Left lung (tissue), 14 donors: ENCODE measurements at places on chromosomes 11 and 22.

DNA sequence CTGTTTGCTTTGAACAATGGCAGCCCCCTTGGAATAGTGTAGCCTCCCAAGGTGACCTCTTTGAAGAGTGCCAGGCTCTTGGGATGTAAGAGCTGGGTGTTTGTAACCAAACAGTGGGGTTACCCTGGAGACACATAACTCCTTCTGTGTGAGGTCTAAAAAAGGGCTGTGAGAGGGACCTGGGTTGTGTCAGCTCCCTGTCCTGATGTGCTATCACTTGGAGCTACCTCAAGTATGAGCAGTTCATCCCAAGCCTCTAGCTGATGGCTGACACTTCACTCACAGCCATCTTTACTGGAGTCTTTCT lies 40.2 kb downstream of the TSPAN18 start:
- DNase-seq, result no peak

DNA sequence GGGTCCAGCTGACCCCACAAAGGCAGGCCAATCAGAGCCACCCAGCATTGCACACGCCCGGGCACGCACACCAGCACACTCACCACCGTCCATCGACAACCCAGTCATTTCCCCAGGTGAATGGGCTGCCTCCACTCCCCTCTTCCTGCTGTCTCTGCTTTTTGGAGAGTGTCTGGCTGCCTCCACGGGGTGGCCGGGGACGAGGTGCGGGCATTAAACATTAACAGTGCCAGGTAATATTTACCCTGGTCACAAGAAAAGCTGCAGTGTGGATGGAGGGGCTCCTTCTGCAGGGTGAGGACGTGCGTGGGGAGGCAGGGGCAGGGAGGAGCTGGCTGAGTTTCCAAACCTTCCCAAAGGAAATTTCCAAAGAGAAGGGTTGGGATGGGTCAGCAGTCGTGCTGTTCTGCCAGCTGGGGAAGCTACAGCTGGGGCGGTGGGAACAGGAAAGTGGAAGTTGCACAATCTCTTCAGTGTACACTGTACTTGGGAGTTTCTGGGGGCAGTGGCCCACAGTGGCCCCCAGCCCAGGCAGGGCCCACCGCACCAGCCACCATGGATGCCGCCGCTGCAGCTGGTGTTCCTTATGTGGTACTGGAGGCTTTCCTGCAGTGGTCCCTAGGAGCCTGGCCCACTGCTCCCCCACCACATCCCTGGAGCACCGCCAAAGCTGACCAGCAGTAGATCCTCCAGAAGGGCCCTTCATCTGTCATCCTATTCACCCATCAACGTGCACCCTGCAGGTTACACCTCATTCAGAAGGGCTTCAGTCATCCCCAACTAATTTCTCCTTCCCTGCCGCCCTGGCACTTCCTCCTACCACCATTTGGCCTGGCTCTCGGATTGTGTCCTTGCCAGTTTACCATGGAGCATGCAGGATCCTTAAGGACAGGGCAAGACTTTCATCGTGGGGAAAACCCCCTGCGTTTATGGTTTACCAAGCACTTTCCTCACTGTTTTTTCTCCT lies at the start of gene FXYD2:
FXYD2 (minus strand) TSS at position 174 of the 967 bp plus-strand sequence; CDS start at position 108, 66 bp downstream.
- DNase-seq, result peak; percentile 56

DNA sequence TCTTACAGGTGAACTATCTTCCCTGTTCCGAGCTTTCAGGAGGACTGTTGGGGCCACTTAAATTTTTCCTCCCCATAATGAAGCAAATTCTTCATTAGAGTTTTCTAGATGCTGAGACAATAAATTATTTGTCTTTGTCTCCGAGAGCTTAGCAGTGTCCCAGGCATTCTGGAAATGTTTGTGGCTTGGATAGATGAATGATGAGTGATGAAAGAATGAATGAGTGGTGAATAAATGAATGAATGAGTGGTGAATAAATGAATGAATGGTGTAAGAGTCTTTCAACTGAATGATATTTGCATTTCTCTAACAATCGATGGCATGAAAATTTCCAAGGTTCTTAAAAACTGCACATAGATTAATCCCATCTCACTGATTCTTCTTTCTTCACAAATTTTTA lies 52.8 kb downstream of the AHNAK start:
- no peak for DNase-seq

- no peak for DNase-seq
Measured at GRCh38 chr11:720642-721246, 14.7 kb downstream of the EPS8L2 start.

- DNase-seq, result no peak
Measured at GRCh38 chr22:40519284-40519947, 117.1 kb downstream of the MRTFA start.

DNA sequence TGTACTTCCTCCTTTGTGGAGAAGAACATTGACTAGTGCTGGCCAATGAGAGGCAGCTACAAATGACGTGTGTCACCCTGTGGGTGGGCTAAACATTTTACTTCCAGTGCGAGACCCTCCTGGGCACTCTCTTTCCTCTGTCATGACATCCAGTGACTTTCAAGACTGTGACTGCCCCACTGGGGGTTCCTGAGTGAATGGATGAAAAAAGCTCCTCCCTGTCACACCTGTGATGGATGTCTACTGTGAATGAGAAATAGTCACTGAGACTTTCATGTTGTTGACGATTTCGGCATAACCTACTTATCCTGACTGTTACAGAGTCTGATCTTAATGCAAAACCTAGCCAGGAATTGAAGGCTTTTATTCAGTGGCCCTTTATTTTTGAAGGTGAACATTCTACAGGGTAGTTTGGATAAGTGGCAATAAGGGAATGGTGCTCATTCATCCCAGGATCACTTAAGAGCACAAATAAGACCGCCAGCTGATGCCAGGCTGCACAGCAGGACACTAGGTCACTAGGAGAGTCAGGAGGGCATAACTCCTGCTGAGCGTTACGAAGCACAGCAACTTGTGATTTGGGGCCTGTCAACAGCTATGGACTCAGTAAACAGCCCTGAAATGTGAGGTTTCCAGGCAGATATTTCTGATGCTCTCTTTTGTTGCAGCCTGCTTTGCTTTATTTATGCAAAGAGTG lies 636.6 kb downstream of the NTM start:
- no peak for DNase-seq

DNA sequence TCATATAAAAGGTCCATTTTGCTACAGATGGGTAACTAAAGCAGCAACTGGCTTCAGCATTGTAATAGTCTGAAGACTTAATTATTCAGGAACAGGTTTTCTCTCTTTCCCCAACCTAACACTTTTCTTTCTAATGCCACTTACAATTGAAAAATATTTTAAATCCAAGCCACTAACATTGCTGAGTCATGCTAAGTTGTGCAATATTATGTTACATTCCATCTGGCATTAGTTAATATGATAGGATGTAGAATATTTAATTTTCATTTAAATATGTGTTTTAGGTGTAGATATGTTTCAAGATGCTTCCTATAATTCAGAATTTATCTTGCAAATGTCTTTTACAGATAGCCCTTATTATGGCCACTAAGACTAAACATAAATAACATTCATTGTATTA lies 98.6 kb downstream of the KIF18A start:
- DNase-seq, result peak; percentile 13

DNA sequence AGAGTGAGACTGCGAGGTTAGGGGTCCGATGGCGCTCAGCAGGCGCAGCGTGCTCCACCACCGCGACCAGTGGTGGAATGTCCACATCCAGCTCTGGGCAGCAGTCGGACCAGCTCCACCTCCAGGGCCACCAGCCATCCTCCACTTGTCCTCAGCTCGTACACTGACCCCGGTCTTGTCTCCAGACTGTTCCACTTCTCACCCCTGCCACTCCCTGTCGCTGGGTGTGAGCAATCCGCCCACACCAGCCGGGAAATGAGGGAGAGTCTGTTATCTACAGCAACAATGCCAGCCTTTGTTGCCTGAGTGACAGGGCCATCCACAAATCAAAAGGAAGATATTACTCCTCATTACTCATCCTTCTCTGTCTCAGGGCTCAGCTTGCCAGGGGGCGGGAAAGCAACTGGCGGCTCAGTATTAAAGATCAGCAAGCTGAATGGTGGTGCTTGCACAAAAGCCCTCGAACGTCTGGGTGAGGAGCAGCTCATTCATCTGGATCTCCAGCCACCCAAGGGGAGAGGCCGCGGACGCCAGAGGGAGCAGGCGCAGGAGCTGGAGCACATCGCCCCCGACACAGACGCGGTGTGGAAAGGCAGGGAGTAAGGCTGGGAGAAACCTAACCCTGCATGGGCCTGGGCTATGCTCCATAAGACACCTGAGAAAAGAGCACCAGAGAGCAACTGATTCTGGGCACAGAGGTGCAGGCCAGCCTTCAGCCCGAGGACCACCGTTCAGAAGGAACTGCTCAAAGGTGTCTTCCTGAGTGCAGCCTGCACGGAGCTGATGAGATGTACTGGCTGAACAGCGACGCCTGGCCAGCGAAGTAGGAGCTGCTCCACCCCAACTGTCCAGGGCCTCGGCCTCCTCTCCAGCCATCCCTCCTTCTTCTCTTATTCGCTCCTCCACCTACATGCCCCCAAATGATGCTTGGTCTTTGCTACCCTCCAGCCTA lies 21.9 kb downstream of the IGSF9B start:
- DNase-seq, result no peak

GRCh38 chr11:128497061-128497775 lies 90.1 kb downstream of the ETS1 start:
- DNase-seq, result no peak

DNA sequence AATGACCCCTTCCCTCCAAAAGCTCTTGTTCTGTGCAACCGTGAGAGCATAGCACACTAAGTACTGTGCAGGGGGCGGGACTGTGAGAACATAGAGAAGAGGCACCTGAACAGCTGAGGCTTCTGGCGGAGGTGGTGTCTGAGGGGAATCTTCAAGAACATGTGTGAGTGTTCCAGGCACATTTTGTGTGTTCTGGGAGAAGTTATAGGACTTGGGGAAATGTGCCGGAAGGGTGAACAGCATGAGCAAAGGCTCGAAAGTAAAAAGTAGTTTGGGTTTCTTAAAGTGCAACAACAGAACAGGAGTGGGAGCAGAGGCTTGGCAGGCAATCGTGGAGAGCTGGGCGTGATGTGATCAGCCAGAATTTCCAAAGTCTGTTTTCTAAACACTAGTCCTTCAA lies 12.4 kb upstream of the SYN3 start:
- no peak for DNase-seq

- DNase-seq, result no peak
Measured at GRCh38 chr11:57315491-57315890, 9.3 kb downstream of the TNKS1BP1 start.

DNA sequence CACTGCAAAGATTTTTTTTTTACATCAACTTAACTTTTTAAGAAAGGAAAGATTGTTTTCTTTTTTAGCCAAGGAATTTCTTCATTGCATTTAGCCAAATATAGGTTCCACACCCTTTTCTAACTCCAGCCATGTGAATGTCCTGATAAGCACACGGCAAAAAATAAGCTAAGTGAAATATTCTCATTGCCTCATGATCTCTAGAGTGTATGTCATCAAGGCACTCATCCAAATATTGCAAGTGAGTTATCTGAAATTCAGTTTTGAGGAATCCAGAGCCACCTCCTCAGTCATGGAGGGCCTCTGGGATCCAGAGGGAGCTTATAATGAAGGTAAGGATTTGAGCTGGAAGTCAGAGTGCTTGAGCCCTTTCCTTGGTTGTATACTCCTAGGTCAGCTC lies 80.0 kb downstream of the BLID start:
- peak; percentile 4 for DNase-seq

- no peak for DNase-seq
Measured at GRCh38 chr11:35006389-35007128, 90.1 kb downstream of the PDHX start.

- DNase-seq, result no peak
Measured at GRCh38 chr11:27912916-27913315, 195.0 kb downstream of the KIF18A start.

GRCh38 chr11:121595717-121596161 lies 143.0 kb upstream of the SORL1-AS1 start:
- DNase-seq, result no peak
